Urothelium cell line (cell line): ENCODE measurements at places on chromosomes 1 and 21.

DNA sequence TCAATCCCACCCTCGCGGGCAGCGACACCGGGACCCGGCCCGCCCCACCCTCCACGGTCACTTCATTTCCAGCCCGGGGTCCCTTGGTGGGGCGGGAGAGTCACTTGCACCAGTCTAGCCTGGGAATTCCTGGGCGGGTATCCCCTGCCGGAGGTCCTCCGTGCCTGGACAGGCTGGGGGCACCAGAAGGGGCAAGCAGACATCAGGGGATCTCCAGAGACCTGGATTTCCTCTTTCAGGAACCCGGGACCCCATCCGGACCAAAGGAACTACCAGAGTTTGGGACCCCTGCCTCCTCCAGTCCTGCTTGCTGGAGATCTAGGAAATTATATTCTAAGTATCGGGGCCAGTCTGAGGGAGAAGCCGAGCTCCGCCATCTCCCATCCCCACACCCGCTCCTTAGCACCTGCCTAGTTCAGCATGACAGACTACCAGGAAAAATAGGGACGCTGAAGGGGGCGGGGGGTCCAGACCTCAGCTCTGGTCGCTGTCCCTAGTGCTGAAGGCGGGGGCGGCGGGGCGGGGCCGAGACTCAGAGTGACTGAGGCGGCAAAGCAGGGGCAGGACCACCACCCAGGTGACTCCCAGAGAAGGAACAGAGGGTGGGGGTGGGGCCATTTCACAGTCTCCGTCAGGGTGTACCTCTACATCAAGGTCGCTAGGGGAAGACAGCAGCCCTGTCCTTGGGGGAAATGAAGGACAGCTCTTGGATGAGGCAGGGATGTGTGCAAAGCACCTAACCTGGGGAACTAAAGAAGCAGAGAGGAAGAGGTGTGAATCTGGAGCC is 832 bp downstream of the HCN3 start:
- peak; percentile 69 for DNase-seq

- no peak for DNase-seq
Observed at GRCh38 chr1:14606632-14607031, 8.1 kb downstream of the KAZN start.

DNA sequence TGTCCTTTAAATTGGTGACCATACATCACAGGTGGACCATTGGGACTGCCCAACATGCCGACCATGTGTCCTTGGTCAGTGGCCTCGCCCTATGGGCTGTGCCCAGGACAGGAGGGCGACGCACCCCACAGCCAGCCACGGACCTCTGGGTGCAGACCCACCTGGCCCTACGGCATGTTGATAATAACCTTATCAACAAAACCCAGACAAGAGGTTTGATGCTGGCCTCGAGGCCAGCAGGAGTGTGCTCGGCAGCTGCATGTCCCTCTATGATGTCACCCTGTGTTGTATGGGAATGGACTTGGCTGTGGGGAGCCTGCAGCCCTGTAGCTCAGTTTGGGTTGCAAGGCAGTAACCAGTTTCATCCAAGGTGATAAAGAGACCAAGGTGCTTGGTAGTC is 32.1 kb downstream of the SLC37A1 start:
- DNase-seq, result no peak

- no peak for DNase-seq
Observed at GRCh38 chr1:231853588-231854207, 227.1 kb downstream of the DISC1 start.

- peak; percentile 33 for DNase-seq
Observed at GRCh38 chr21:17492415-17493168, 20.3 kb upstream of the CXADR start.

DNA sequence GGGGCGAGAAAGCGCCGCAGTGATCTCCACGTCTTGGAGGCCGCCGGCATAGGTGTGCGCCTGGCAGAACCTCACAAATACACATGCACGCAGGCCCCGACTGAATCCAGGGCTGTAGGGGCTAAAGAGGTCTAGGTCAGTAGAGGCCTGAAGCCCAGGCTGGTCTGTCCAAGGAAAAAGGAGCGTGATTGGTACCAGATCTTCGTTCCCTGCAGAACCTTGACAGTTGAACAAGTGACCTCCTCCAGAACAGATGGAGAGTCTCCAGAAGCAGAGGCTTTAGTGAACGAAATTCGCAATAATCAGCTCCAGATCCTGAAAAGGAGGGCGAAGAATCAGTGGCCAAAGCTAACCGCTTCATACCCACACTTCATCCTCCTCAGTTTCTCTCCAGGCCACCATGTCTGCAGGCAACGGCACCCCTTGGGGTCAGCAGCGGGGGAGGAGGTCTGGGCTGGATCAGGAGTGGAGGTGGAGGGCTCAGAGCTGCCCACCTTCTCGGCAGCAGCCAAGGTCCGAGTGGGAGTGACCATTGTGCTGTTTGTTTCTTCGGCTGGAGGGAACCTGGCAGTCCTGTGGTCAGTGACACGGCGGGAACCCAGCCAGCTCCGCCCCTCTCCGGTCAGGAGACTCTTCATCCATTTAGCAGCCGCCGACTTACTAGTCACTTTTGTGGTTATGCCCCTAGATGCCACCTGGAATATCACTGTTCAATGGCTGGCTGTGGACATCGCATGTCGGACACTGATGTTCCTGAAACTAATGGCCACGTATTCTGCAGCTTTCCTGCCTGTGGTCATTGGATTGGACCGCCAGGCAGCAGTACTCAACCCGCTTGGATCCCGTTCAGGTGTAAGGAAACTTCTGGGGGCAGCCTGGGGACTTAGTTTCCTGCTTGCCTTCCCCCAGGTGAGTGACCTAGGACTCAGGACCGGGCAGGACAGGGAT is 749 bp upstream of the PEX11B start:
- DNase-seq, result peak; percentile 25
